Activated T-helper 2 cell treated with anti-CD3 and anti-CD28 coated beads, Interferon-gamma antibody, Interleukin-2, Interleukin-4, amounts not matched to agents 10 μg/mL and 5 μg/mL and 100 μg/mL, durations not matched to agents 14 hours and 24 hours and 36 hours (primary cell): ENCODE measurements at places on chromosomes 3 and 15. TPM values are rescaled to one million over a fixed set of nuclear protein-coding genes. Genes with fewer than 3 reads are reported as not detected.

GRCh38 chr15:58597943-58598828 lies 151.3 kb downstream of the ADAM10 start:
- H3K36me3 ChIP-seq = peaks cover 67% of the 10 kb centered on the region
- no peak overlapping the region for H3K27ac ChIP-seq
- no peak overlapping the region for H3K4me3 ChIP-seq
- H3K4me1 ChIP-seq = peaks cover 38% of the 10 kb centered on the region
- H3K27me3 ChIP-seq = no peaks in the 10 kb centered on the region

Gene TMOD3
- 64.3 and 66.0 TPM in 2 replicates for total RNA-seq

Gene BNIP2
- 59.4 and 60.5 TPM in 2 replicates for total RNA-seq

GRCh38 chr15:70140543-70141375 lies 43.0 kb upstream of the TLE3 start:
- H3K4me1 ChIP-seq = peaks cover 34% of the 10 kb centered on the region
- no peaks in the 10 kb centered on the region for H3K36me3 ChIP-seq
- peak overlapping the region; percentile 40 for H3K27ac ChIP-seq
- H3K4me3 ChIP-seq = no peak overlapping the region

Gene HCLS1
- 234 and 243 TPM in 2 replicates for total RNA-seq
